ENCODE measurements at places on chromosomes 2 and 18.

- DNase-seq = no peak
Measured at GRCh38 chr2:57598551-57598950, 448.1 kb upstream of the VRK2 start.

GRCh38 chr2:13018490-13018889 lies 301.8 kb downstream of the TRIB2 start:
- DNase-seq = no peak

- no peak for DNase-seq
Measured at GRCh38 chr2:224836263-224836662, 120.1 kb upstream of the CCDC195 start.

DNA sequence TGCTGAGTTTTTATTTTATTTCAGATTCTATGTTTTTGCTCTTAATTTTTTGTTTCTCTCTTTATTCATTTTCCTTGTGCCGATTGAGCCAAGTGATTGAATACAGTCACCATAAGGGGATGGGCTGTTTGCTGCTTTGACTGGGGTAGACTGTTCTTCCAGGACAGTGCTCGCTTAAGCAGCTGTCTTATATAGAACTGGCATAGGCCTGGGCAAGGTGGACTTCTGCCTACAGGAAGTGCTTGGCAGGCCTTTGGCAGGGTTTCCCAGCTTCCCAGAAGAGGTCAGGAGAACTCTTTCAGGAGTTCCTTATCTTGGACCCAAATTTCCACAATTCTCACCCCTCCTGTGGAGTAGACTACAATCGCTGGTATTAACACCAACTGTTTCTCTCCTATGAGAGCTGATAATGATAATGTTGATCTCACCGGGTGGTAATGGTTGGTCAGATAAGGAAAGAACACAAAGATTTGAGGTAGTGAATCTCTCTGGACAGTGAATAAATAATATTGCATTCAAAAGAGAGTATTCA lies 207.5 kb upstream of the ST6GAL2 start:
- no peak for DNase-seq

DNA sequence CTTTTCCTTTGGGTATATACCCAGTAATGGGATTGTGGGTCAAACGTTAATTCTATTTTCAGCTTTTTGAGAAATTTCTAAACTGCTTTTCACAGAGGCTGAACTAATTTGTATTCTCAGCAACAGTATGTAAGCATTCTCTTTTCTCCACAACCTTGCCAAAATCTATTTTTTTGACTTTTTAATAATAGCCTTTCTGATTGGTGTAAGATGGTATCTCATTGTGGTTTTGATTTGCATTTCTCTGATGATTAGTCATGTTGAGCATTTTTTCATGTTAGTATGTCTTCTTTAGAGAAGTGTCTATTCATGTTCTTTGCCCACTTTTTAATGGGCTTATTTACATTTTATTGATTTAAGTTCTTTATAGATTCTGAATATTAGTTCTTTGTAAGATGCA lies 145.5 kb downstream of the TRABD2A start:
- DNase-seq = no peak

DNA sequence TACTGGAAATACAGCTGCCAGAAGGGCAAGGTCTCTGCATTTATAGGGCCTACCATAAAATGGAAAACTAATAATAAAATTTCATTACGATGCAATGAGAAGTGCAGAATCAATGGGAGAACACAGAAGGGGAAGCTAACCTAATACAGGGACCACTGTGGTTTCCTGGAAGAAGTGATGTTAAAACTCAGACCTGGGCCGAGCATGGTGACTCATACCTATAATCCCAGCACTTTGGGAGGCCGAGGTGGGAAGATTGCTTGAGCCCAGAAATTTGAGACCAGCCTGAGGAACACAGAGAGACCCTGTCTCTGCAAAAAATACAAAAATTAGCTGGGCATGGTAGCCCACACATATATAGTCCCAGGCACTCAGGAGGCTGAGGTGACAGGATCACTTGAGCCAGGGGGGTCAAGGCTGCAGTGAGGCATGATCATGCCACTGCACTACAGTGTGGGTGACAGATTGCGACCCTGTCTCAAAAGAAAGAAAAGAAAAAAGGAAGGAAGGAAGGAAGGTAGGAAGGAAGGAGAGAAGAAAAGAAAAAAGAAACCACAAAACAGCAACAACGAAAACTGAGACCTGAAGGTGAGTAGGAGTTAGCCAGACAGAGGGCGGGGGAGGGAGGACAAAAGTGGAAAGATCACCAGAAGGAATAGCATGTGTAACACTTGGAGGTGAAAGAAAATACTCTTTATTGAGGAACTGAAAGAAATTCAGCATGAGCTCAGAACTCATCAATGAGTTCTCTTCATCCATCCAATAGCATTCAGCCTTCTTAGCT lies 58.3 kb upstream of the DTNA start:
- DNase-seq = no peak

- DNase-seq = no peak
Measured at GRCh38 chr18:79197531-79197930, 128.3 kb downstream of the ATP9B start.

DNA sequence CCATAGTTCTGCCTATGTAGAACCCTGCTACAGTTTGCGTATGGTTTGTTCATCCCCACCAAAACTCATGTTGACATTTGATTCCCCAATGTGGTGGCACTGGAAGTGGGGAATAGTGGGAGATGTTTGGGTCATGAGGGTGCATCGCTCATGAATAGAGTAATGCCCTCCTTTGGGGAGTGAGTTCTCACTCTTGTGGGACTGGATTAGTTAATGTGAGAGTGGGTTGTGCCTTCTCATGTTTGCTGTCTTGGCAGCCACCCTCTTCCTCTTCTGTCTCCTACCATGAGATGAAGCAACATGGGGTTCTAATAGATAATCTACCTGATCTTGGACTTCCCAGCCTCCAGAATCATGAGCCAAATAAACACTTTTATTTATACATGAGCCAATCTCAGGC lies 237.2 kb upstream of the APCDD1 start:
- no peak for DNase-seq

GRCh38 chr18:62616331-62616805 lies 93.5 kb downstream of the ZCCHC2 start:
- no peak for DNase-seq

DNA sequence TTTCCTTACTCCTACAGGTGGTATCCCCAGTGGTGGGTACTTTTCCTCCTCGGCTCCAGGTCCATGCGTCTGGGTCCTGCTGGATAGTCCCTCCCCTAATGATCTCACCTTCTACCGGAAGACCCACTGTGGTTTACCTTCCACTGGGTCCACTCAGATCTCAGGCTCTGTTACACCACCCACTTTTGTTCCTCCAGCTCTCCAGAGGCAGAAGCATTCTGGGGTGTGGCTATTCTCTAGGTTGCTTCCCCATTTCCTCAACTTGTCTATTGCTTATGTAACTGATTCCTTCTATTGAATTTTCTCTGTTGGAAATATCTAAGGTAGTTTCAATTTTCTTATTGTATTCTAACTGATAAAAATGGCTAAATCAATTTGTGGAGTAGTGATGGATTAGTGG lies 87.6 kb upstream of the GALNT5 start:
- no peak for DNase-seq

GRCh38 chr18:66728951-66729350 lies 125.1 kb upstream of the CDH19 start:
- no peak for DNase-seq

GRCh38 chr2:119119999-119120756 lies 38.4 kb downstream of the C1QL2 start:
- no peak for DNase-seq

DNA sequence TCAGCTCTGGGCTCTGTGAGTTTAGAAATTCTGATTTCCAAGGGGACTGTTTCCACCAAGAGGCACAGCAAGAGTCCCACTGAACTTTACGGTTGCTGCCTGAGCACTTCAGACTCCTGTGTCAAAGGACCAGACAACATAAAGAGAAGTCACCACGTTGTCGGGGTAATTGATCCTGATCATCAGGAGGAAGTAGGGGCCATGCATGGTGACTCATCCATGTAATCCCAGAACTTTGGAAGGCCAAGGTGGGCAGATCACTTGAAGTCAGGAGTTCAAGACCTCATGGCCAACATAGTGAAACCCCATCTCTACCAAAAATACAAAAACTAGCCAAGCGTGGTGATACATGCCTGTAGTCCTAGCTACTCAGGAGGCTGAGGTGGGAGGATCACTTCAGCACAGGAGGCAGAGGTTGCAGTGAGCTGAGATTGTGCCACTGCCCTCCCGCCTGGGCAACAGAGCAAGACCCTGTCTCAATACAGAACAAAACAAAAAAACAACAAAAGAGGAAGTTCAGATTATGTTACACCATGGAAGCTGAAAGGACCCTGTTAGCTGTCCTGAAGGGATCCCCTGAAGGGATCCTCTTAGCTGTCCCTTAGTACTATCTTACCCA lies 9.4 kb upstream of the ASXL2 start:
- no peak for DNase-seq

DNA sequence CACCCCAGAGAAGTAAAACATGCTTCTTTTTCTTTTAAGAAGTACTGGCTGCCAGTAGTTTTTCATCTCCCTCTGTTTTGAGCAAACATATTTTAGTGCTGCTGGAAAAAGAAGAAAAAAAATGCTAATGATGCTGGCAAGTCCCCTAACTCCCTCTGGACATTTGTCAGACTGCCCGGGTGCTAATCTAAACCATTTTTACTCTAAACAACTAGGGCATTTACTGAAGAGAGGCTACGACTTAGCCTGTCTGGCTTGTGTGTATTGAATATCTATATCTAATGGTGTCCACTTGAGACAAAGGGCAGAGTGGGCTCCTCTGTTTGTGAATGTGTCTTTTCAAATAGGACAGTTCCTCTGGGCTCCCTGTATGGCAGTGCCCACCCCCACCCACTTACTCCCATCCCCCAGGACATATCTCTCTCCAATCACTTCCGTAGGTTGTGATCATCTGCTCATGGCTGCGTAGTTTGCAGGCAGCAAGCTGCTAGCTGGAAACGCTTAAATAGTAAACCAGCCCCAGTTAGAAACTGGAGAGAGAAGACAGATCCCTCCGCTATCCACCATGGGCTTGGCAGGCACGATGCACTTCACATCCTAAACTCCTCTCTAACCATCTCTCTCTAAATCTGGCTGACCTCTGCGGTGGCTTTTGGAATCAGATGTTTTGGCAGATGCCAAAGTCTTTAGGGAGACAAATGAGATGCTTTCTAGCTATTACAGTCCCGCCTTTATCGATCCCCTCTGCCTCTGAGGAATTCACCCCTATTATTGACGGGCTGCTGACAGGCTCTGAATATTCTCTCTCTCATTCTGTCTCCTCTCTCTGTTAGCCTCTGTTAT lies 58.3 kb downstream of the DOCK10 start:
- no peak for DNase-seq

DNA sequence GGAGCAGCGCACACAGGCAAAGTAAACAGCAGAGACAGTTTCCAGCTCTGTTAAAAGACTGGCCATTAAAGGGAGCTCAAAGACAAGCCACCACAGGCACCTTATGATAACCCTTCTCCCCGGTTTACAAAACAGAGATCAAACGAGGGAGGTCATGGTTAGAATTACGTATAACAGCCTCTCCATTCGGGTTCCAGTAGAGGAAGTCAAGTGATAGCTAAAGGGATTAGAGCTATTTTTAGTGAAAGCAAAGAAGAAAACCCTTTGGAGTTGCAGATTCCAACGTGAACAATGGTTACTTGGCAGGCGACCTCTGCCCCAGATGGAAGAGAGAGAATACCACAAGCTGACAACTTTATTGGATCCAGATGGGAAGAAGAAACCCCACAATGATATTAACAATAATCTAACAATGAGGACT lies 31.2 kb upstream of the EDAR start:
- no peak for DNase-seq

GRCh38 chr2:42102024-42102590 lies 54.3 kb downstream of the PKDCC start:
- peak; percentile 80 for DNase-seq

DNA sequence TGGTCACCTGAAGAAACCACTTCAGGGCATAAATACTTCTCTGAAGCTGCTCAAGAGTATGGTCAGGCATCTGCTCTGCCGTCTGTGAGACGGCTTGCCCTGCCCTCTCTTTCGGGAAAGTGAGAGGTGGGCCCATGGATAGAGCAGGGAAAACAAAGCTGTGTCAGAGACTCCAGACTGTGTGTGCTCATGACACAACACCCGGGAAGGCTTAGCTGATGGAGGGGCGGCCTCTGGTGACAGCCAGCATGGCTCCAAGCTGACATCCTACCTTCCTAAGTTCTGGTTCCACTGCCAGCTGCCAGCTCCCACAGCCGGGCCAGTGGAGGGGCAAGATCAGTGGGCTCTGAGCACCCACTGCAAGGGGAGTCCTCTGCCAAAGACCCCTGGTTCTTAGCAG lies 215.3 kb downstream of the ANKRD30B start:
- no peak for DNase-seq

DNA sequence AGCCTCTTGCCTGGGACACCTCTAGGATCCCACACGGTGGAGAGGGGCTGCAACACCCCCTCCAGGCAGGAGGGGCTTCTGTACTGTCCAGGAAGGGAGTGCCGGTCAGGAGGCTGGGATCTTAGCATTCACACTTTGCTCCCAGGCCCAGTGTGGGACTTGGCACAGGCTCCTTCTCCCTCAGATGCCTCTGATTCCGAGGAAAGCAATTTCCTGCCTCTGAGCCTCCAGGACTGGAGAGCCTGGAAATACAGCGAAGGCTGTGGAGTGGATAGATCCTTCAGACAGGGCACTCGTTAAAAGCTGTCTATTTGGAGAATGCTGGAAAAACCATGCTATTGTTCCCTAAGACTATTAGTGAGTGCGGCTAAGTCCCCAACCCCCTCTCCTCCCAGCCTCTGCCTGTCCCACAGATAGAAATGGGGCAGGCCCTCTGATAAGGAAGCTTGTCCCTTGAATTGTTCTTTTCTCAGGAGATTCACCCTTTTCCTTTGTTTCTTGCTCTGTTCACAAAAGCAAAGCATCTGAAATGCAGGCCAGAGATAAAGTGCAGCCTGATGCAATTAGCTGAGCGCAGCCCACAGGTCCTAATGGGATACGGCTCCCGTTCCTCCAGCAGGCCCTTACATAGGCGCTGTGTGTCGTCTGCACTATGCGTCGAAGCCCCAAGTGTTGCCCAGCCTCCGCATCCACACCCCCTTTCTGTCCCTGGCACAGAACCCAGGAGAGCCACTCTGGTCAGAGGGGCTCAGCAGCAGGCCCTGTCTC lies 252.2 kb downstream of the KLHL29 start:
- DNase-seq = no peak

DNA sequence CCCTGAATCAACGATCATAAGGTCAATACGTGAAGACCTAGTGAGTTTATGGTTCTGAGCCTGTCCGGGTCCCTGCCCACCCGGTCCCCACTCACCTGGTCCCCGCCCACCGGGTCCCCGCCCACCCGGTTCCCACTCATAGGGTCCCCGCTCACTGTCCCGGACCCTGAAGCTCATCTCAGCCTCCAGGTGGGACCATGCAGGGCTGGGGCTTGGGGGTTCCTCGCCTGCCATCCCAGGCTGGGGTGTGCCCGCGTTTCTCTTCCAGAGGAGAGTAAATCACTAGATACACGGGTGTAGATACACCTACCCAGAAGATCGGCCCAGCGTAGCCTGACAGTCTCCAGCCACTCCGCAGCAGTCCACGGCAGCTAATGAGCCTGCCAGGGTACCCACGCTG lies 131.5 kb downstream of the MBP start:
- no peak for DNase-seq

- no peak for DNase-seq
Measured at GRCh38 chr2:126699018-126699417, 43.1 kb downstream of the GYPC start.
